ENCODE measurements at places on chromosomes 7 and 10.

DNA sequence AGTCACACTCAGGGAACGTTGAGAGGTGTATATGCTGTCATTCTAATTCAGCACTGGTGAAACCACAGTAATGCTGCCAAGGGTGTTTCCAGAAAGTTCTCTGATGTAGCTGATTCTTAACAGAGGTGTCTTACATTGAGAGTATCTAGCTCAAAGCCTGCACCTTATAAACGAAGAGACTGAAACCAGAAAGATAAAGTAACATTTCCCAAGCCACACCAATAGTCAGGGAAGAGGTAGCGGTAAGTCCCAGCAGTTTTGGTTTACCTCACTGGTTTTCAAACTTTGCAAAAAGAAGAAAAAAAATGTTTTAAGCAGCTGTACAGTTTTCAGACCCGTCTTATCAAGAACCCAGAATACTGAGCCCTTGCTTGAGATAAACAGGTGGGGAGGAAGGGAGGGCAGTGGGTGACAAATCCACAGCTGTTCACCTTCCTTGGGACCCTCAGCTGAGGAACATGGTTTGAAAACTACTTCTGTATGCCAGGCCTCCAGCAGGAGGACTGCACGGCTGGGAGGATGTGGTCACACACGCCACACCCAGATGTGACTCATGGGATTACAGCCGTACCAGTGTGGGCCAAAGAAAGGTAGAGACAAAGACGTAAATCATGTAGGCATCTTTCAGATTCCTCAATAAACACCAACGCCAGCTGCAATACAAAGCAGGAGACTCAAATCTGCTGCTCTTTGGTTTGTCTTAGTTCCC is 63.9 kb upstream of the GSDME start:
- DNase-seq = no peak

GRCh38 chr10:71881647-71882355 is 30.8 kb upstream of the PSAP start:
- no peak for DNase-seq

- DNase-seq = no peak
These were observed 101.9 kb upstream of the LRRN3 start for GRCh38 chr7:110988890-110989501.

- DNase-seq = no peak
These were observed 37.6 kb downstream of the OAT start for GRCh38 chr10:124381011-124381611.

- no peak for DNase-seq
These were observed 112.6 kb downstream of the AUTS2 start for GRCh38 chr7:69710768-69711438.

DNA sequence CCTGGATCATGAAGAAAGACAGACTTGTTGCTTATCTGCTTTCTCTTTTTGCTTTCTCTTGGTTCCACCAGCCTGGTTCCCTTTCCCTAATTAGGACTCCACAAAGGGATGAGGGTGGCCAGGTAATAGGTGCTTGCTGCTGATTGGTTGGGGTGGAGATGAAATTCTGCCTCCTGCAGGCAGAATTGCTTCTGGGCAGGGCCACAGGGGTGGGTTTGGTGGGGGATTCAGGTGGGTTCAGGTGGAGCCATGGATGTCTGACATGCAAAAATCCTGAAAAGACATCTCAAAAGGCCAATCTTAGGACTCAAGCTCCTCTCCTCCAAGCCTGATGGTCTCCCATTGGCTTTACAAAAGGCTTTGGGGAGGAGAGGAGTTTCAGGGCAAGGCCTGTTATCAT is 25.4 kb upstream of the ACHE start:
- no peak for DNase-seq

DNA sequence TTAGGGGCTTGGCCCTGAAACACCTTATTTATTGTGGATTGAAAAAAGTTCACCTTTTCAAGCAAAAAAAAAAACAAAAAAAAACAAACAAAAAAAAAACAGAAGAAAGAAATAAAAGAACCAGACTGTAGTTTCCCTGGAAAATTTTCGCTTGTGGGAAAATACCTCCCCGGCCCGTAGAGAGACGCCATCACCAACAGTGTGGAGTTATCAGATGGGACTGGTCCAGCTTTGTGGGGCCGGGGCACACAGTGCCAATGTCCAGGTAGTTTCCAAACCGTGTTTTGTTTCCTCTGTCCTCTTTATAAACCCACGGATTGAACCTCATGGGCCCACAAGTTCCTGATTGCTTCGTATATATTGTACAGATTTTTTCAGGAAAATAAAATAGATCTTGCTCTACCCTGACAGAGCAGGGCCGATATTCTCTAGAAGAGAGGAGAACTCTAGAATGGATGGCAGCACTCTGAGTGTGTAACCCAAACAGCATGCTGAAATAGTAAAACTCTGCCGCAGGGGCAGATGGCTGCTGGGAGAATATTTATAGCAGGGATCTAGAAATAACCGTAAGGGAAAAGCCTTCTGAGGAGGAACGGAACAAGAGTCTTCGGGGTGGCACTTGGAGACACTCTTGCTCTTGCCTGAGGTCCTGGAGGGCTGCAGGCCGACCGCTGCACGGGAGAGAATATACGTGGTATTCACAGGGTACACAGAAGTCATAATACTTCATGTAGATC is 241.0 kb downstream of the FRMD4A start:
- no peak for DNase-seq

- no peak for DNase-seq
These were observed 27.1 kb upstream of the TTYH3 start for GRCh38 chr7:2604608-2605174.
